ENCODE measurements at places on chromosomes 7 and 10.

GRCh38 chr7:84364708-84365107 lies 170.1 kb upstream of the SEMA3A start:
- DNase-seq, result no peak

DNA sequence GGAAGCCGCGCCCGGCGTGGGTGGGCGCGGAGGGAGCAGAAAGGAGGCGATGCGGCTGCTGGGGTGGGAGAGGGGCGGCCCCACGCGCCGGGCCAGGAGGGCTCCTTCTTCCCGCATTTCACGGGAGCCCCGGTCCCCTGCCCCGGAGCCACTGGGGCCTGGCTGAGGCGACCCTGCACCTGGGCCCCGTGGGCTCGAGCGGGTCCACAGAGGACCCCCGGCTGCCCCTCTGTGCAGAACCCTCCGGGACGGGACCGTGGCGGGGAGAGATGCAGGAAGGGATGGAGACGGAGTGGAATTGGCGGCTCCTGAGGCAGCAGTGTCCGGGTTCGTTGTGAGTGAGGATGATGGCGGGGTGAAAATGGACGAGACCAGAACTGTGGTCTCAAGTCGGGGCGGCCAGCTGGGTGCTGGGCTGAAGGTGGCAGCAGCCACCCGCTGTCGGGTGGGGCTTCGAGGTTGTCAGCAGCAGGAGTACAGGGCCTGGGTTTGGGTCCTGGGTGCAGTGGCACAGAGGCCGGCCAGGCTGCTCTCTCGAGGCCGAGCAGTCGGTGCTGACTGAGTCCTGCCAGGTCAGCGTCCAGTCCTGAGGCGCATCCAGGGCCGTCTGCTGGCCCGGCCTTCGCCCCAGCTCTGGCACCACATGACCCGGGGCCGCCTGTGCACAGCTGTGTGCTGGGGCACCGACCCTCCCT lies 80.4 kb downstream of the VIPR2 start:
- no peak for DNase-seq

DNA sequence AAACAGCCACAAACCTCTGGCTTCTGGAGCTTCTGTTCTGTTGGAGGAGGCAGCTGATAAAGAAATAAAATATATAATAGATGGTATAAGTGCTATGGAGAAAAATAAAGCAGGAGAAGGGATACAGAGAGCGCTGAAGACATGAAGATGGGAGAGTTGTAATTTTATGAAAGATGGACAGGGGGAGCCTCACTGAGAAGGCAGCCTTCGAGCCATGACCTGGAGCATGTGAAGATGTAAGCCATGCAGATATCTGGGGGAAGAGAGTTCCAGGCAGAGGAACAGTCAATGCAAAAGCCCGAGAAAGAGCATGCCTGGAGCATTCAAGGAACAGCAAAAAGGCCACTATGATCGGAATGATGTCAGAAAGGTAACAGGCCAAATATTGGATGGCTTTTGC lies 187.5 kb downstream of the KIAA1217 start:
- no peak for DNase-seq

- DNase-seq, result no peak
These were observed 2.5 kb upstream of the BAMBI start for GRCh38 chr10:28674782-28675181.

- DNase-seq, result no peak
These were observed 405.6 kb downstream of the TYW1 start for GRCh38 chr7:67402280-67402679.

DNA sequence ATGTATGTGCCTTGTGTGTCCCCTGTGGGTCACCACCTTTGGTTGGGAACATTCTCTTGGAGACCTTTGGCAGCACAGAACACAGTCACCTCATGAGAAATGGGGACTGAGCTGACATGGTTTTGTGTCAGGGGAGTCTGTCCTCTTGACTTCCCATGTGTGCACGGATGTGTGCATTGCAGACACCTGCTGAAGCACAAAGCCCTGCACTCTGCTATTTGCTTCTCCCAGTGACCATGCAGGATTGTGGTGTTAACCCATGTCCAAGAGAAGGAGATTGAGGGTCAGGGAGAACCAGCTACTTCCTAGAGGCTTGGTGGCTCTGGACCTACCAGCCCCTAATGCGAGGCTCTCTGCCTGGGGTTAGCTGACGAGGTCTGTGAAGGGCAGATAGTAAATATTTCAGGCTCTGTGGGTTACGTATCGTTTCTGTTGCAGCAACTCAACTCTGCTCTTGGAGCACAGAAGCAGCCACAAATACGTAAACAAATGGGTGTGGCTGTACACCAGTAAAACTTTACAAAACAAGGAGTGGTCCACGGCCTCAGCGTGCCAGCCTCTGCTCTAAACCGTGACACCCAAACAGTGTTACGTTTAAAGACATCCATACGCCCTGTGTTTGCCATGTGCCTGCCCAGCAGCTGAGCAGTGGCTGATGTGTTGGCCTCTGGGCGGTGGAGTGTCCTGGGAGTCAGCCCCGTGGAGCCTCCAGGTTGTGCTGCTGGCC lies 51.7 kb downstream of the ADCY1 start:
- DNase-seq, result no peak
